CD14-positive monocyte (primary cell): ENCODE measurements at places on chromosomes 4 and X.
A peak's percentile ranks its signal among the peaks of the same experiment; 100 is the strongest.

GRCh38 chrX:10875995-10876394, 235.1 kb upstream of the HCCS start:
- no peaks in the 10 kb centered on the region for H3K27me3 ChIP-seq
- DNase-seq: no peak
- no peak overlapping the region for H3K27ac ChIP-seq
- no peaks in the 10 kb centered on the region for H3K4me1 ChIP-seq

GRCh38 chrX:77275392-77275791, 171.8 kb upstream of the FGF16 start:
- no peaks in the 10 kb centered on the region for H3K27me3 ChIP-seq
- H3K4me1 ChIP-seq: no peaks in the 10 kb centered on the region
- H3K27ac ChIP-seq: no peak overlapping the region
- H3K36me3 ChIP-seq: no peaks in the 10 kb centered on the region
- no peak for DNase-seq

DNA sequence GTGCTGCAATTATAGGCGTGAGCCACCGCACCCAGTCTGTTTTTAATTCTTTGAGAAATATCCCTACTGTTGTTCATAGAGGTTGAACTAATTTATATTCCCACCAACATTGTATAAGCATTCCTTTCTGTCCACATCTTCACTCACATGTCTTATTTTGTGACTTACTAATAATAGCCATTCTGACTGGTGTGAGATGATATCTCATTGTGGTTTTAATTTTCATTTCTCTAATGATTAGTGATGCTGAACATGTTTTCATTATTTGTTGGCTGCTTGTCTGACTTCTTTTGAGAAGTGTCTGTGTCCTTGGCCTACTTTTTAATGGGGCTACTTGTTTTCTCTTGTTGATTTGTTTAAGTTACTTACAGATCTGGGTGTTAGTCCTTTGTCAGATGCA, 310.9 kb upstream of the MAOA start:
- peaks cover 2% of the 10 kb centered on the region for H3K27me3 ChIP-seq
- H3K36me3 ChIP-seq: no peaks in the 10 kb centered on the region
- no peak overlapping the region for H3K27ac ChIP-seq
- no peak for DNase-seq
- H3K4me1 ChIP-seq: no peaks in the 10 kb centered on the region

DNA sequence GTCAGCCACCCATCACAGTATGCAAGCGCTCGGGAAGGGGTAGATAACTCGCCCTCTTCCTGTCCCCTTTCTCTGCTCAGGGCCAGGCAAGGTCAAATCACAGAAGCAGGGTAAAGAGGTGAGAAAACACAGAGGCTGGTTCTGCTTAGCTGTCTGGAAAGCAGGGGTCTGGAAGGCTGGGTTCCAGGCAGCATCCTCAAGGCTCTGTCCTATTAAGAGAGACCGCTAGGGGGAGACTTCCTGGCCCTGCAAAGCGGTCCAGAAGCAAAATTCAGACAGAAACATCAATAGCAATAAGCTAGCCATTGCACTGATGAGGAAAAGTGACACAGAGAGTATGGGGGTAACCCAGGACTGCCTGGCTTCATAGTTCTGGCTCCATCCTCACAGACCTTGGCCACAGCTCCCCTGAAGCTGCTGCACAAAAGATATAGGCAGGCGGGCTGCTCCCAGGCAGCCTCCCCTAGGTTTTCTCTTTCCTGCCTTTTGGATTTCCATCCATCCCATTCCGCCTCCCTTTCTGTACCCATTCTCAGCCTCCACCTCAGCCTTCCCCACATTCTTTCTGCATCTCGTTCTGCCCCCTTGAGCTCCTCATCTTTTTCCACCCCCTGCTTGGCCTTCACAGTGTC, 308.5 kb downstream of the EVC2 start:
- no peaks in the 10 kb centered on the region for H3K4me1 ChIP-seq
- no peaks in the 10 kb centered on the region for H3K36me3 ChIP-seq
- DNase-seq: no peak
- no peak overlapping the region for H3K4me3 ChIP-seq
- no peak overlapping the region for H3K27ac ChIP-seq

DNA sequence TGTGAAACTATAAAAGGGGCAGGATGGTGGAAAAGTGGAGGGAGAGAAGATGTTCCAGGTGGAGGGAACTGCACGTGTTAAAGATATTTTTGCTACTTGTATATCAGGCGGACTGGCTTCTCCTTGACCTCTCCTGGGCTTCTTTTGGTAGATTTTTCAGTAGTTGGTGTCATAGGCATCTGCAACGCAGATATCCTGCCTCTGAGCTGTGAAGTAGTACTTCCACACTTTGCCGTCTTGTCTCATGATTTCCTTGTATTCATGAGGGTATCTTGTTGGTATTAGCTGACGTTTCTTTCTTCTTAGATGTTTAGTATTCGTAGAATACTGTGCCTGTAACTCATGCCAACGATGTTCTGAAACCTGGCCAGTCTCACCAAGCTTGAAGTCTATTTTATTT, 81.0 kb downstream of the WWC2 start:
- H3K36me3 ChIP-seq: no peaks in the 10 kb centered on the region
- no peak overlapping the region for H3K4me3 ChIP-seq
- DNase-seq: no peak
- no peaks in the 10 kb centered on the region for H3K27me3 ChIP-seq
- no peak overlapping the region for H3K27ac ChIP-seq

DNA sequence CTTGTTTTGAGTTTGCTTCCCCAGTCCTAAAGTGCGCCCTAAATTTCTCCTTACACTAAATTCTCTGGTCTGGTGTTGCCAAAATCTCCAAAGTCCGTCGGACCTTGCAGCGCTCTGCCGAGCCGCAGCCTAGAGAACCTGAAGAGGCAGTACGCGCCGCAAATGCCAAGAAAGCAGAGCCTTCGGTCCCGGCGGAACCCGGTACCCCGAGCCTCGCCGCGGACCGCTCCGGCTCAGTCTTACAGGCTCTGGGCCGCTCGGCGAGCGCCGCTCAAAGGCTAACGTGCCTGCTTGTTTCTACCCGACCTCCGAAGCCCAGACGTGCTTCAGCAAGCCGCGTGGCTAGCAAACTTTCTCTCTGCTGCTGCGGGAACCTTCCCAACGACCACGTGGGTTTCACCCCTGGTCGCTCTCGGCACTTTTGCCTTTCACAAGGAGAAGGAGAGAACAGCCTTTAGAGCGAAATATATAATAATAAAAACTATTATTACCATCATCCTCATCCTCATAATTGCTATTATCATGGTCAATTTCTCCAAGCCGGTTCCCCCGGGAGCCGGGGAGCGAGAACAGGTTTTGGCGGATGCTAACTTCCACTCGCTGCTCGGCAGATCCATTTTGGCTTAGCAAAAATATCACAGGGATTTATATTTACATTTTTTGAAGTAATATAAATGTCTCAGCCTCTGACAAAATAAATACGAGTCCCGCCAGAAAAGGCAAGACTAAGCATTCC, 2.2 kb upstream of the HTR2C start:
- H3K27me3 ChIP-seq: peaks cover 90% of the 10 kb centered on the region
- no peak for DNase-seq
- peak overlapping the region; percentile 9 for H3K4me3 ChIP-seq

DNA sequence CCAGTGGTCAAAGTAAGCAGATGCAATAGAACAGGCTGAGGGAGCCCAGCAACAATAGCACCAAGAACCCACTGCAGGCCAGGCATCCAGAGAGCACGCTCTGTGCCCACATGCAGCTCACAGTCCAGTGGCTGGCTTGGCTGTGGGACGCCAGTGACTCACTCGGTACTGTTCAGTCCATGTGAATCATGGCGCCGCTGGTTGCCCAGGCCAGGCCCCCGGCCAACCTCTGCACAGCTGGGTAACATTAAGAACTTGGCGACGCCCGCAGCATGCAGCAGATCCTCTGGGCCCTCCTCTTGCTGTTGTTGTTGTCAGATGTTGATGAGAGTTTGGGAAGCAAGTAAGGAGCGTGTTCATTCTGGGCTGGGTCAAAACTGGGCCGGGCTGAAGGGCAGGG, 60.5 kb downstream of the MSX1 start:
- H3K4me1 ChIP-seq: no peaks in the 10 kb centered on the region
- H3K27ac ChIP-seq: no peak overlapping the region
- no peak overlapping the region for H3K4me3 ChIP-seq
- H3K27me3 ChIP-seq: no peaks in the 10 kb centered on the region
- no peaks in the 10 kb centered on the region for H3K36me3 ChIP-seq

DNA sequence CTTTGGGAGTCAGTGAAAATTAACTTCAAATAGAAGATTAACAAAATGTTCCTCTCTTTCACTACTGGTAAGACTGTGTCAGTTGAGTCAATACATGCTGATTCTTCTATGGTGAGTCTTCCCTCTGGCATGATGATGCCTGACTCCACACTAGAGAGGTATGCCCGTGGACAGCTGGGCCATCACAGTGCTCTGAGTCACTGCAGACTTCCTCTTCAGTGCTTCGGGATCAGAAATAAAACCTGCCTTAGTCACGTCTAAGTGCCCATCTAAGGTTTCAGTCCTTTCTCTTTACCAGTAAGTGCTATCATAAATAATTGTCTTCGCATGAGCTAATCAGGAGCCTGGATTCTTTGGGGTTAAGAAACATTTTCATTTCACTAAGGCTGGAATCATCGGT, 1.6 kb upstream of the ASB5 start:
- DNase-seq: no peak
- no peak overlapping the region for H3K27ac ChIP-seq
- no peak overlapping the region for H3K4me3 ChIP-seq
- no peaks in the 10 kb centered on the region for H3K4me1 ChIP-seq

DNA sequence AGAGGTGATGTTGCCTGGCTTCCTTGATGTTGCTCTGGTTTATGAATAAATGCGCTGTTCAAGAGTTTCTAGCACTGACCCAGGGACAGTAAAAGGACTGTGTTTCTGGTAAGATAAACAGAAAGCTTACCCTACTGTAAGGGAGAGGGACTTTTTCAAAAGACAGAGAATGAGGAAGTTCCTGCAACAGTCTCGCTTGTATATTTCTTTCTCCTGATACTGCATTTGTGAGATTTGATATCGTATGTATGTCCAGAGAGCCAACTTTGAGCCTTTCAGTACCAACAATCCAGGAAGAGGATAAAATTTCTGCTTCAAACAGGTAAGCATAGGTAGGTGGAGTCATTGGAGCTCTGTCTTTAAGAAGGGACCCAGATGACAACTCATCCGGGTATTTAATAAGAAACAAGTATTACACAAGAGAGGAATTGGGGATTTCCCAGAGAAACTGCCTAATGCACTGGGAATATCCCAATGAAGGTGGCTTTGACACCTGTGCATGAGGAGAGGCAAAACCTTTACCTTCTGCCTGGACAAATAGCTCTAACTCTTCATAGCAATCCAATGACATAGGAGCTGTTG, 773 bp downstream of the DAPP1 start:
- H3K4me1 ChIP-seq: peaks cover 73% of the 10 kb centered on the region
- peak overlapping the region; percentile 79 for H3K4me3 ChIP-seq
- H3K27ac ChIP-seq: peak overlapping the region; percentile 94

DNA sequence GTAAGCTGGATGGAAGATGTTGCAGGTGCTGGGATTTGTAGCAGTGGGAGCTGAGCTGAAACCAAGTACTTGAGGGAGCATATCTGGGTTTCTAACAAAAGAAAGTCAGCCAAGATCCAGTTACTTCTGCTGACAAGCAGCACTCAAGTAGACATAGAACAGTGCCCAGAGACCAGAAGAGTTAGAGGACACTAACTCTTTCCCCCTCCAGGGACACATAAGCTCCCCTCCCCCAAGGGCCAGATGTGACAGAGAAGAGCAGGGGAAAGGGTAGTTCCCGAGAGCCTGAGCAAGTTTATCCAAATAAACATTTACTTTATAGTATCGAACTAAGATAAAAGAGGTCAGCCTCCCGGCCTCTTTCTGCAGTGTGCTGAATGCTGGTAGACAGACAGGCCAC, 12.2 kb downstream of the TRPC3 start:
- H3K27me3 ChIP-seq: peaks cover 19% of the 10 kb centered on the region
- no peaks in the 10 kb centered on the region for H3K36me3 ChIP-seq
- H3K4me3 ChIP-seq: no peak overlapping the region
- H3K4me1 ChIP-seq: no peaks in the 10 kb centered on the region
- no peak overlapping the region for H3K27ac ChIP-seq

DNA sequence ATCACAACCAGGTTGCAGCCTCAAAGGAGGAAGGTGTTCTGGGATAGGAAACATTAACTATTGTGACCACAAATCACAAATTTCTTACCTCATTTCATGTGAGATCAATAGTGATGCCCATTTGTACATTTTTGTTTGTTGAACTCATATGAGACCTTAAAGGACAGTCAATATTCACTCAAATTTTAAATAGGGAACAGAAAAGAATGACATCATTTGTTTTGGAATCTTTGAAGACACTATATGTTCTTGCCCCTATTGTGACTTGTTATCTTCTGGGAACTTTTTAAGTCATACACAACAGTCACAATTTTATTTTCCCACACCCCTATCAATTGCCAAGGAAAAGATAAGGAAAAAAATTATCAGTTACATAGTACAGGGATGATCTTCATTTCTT, 346.5 kb downstream of the ARAP2 start:
- H3K36me3 ChIP-seq: no peaks in the 10 kb centered on the region
- H3K4me1 ChIP-seq: no peaks in the 10 kb centered on the region
- H3K4me3 ChIP-seq: no peak overlapping the region
- DNase-seq: no peak
- H3K27me3 ChIP-seq: no peaks in the 10 kb centered on the region
- no peak overlapping the region for H3K27ac ChIP-seq

DNA sequence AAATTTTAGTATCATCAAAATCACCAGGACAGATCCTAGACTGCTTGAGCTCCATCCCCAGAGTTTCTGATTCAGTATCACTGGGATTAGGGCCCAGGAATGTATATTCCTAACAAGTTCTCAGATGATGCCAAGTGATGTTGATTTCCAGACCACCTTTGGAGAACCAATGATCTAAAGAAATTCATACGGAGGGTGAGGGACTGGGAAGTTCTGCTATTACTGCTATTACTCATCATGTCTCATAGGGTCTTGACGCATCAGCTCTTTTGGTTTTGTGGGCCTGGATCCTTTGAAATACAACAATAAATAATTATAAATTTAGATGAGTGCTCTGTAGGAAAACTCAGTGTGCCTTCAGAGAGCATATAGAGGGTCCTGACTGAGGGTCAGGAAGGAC, 59.8 kb upstream of the LGI2 start:
- H3K36me3 ChIP-seq: no peaks in the 10 kb centered on the region
- no peak overlapping the region for H3K4me3 ChIP-seq
- H3K27me3 ChIP-seq: peaks cover 27% of the 10 kb centered on the region
- H3K4me1 ChIP-seq: no peaks in the 10 kb centered on the region
- no peak for DNase-seq
- no peak overlapping the region for H3K27ac ChIP-seq
